ENCODE measurements at places on chromosomes 2 and 18. TPM values are rescaled to one million over a fixed set of nuclear protein-coding genes. Genes with fewer than 3 reads are reported as not detected.

DNA sequence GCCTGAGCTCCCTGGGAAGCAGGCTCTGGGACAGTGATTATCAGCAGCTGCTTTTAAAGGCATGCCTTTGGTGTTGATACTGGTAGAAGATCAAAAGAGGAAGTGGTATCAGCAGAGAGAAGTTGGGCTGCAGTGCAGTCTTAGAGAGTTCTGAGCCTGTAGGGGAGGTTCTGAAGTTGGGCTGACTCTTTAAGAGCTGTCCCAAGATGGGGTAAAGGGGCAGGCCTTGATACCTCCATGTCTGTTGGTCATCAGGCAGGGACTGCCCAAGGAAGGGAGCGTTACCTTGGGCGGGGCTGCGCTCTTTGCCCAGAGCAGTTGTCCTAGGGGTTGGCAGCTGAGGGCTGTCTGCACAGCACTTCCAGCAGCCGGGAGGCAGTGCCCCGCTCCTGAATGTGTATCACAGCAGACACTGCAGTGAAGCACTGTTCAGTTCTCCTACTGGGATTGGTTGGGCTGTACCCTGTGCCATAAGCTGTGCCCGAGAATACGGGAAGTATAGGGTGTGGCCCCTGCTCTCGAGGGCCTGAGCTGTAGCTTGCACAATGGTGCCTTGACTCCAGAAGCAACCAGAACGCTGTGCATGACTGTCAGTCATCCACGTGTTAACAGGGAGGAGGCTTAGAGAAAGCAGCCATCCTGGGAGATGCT, 177.0 kb downstream of the CTIF start:
- no peak for DNase-seq

DNA sequence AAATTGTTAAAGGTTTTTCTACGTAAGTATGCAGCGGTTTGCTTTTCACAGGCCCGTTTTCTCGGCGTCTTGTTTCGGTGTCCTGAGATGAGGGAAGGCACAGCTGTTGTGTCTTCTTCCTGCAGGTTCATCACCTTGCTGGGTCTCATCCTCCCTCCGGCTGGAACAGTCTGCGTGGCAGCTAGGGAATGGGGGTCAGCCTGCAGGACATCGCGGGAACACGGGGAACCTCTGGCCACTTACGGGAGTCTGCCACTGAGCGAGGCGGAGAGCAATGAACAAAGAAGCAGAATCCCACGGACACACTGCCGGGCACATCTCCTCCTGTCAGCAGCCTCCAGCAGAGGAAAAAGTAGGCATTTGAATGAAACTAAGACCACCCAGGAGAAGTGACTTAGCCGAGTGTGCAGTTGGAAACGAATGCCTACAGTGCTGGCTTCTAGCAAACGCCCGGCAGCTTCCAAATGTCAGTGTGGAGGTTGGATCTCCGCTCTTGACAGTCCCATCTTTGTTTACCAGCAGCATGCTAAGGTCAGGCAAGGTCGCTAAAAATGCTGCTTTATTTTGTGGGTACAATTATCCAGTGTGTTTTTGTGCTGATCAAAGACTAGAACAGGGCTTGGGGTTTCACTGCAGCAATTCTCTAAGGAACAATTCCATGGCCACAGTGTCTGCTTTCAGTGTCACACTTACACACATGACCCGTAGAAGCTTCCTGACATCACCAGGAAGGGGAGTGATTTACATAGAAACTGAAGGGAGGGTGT, 109.8 kb upstream of the SEC11C start:
- no peak for DNase-seq

GRCh38 chr18:50372743-50373142, 2.1 kb upstream of the SKA1 start:
- DNase-seq = no peak

Gene KCNK3
- 1.4 TPM for total RNA-seq

Gene KCNE4
- total RNA-seq = 26.2 TPM

Measured in breast epithelium (tissue), 4 donors.